ENCODE measurements at places on chromosomes 7 and 10.

DNA sequence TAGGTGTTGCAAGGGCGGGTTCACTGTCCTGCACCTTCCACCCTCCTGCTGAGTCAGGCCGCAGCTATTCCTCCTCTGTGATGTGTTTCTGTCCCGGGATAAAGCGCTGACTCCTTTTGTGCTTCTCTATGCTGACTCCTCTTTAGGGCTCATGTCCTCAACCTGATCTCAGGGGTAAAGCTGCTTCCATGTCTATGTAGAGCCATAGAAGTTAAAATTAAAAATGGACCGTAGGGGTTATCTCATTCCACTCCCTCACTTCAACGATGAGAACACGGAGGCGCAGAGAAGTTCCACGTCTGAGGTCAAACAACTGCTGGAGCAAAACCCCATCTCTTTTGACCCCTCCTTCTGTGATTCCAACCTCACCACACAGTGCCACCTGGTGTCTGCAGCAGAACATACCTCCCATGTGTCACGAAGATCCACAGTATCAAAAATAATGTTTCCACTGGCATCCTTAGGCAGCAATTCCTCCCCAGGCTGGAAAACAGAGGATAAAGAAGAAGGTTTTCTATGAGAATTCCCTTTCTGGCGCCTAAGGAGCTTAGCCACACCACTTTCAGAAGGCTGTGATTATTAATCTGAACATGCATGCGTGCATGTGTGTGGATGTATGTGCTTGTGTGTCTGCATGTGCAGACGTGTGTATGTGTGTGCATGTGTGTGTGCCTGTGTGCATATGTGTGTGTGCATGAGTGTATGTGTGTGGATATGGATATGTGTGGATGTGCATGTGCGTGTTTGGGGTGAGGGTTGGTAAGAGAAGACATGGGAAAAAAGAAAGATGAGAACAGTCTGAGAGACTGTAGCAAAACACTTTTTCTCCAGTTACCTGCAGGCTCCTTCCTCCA, 81.2 kb upstream of the UCN3 start:
- H3K4me1 ChIP-seq, result peaks cover 12% of the 10 kb centered on the region
- H3K36me3 ChIP-seq, result no peaks in the 10 kb centered on the region
- no peak overlapping the region for H3K4me3 ChIP-seq
- DNase-seq, result peak; percentile 37

DNA sequence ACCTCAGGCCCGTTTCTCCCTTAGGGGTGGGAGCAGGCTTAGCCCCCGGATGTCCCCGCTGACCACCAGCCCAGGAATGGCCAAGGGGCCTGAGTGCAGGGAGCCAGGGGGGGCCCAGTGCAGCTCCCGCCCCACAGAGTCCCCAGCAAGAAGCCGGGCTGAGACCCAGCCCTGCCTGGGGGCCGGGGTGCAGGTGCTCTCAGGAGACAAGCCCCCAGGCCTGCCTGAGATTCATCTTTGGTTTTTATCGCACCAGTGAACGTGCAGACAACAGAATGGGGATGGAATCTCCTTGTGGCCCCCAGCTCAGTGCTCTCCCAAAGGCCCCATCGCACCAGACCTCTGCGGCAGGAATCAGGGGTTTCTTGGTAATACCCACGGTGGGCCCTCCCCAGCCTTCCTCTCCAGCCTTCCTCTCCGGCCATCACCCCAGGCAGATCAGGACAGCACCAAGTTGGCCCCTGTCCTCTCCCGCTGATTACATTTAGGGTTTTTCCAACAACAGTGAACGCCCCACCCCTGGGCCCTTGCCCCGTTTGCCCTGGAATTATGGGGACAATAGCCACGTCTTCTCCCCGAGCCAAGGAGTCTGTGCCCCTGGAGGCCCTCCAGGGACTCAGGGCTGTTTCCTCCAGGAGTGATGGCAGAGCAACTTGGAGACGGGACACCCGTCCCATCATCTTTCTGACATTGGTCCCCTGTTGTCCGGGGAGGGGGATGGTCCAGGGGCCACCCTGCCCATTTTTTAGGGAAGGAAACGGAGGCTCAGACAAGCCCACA, 22.4 kb downstream of the ADAP1 start:
- peak overlapping the region; percentile 33 for H3K27ac ChIP-seq
- H3K4me1 ChIP-seq, result peaks cover 43% of the 10 kb centered on the region
- H3K4me3 ChIP-seq, result peak overlapping the region; percentile 4
- DNase-seq, result no peak
- peaks cover 54% of the 10 kb centered on the region for H3K36me3 ChIP-seq
- H3K27me3 ChIP-seq, result no peaks in the 10 kb centered on the region

- no peak for DNase-seq
- H3K36me3 ChIP-seq, result peaks cover 4% of the 10 kb centered on the region
- H3K27me3 ChIP-seq, result peaks cover 43% of the 10 kb centered on the region
- H3K27ac ChIP-seq, result no peak overlapping the region
- no peak overlapping the region for H3K4me3 ChIP-seq
Measured at GRCh38 chr7:29150856-29151255, 4.5 kb upstream of the CPVL start.

GRCh38 chr7:146321301-146321700, 204.7 kb downstream of the CNTNAP2 start:
- H3K4me1 ChIP-seq, result no peaks in the 10 kb centered on the region
- DNase-seq, result no peak
- no peak overlapping the region for H3K4me3 ChIP-seq
- no peaks in the 10 kb centered on the region for H3K36me3 ChIP-seq
- no peak overlapping the region for H3K27ac ChIP-seq
- no peaks in the 10 kb centered on the region for H3K27me3 ChIP-seq

DNA sequence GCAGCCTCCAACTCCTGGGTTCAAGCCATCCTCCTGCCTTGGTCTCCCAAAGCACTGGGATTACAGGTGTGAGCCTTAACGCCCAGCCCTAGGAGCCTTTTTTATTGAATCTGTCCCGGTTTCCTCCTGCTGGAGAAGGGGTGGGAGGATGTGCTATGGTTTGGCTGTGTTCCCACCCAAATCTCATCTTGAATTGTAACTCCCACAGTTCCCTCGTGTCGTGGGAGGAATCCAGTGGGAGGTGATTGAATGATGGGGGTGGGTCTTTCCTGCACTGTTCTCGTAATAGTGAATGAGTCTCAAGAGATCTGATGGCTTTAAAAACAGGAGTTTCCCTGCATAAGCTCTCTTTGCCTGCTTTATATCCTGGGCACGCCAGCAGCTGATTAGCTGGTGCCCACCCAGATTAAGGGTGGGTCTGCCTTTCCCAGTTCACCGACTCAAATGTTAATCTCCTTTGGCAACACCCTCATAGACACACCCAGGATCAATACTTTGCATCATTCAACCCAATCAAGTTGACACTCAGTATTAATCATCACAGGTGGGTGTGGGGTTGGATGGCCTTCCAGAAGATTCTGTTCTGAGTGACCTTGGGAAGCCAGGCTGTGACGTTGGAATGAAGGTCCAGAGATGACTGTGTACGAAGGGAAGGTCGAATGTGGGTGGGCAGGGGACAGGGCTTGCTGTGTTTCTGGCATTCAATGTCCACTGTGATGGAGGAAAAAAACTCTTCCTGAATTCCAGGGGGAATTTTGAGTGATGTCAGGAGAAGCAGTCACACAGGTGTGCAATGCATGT, 33.8 kb upstream of the CUX1 start:
- DNase-seq, result no peak
- H3K27me3 ChIP-seq, result no peaks in the 10 kb centered on the region
- H3K27ac ChIP-seq, result no peak overlapping the region
- no peaks in the 10 kb centered on the region for H3K36me3 ChIP-seq
- H3K4me3 ChIP-seq, result no peak overlapping the region

DNA sequence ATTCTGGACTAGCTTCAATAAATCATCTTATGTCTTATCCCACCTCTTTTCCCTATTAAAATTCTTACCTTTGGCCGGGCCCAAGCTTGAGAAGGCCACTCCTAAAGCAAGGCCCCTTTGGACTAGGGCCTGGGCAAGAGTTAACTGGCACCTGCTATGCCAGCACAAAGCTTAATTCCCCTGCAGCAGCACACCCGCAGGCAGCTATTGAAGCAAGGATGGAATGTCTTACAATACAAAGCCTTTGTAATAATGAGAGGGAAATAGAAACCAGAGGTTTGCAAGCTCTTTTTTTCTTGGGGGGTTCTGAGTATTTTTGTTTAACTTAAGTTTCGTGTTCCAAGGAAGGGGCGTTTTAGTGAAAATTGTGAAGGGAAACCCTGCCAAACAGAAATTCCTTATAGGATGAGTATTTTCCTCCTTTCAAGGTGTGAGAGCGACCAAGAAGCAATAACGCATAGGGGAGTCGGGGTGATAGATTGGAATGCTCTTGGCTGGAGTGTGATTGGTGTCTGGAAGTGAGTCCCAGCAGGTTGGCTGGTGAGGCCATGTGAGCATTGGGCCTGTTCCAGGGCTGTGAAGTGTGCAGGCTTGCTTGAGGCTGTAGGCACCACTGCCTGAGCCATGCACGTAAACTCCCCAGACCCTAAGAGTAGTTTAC, 148.5 kb downstream of the KIAA1217 start:
- H3K36me3 ChIP-seq, result no peaks in the 10 kb centered on the region
- H3K4me3 ChIP-seq, result no peak overlapping the region
- H3K27ac ChIP-seq, result no peak overlapping the region
- H3K4me1 ChIP-seq, result no peaks in the 10 kb centered on the region

GRCh38 chr10:88418871-88419270, 164.2 kb downstream of the RNLS start:
- no peak overlapping the region for H3K27ac ChIP-seq
- no peak overlapping the region for H3K4me3 ChIP-seq
- DNase-seq, result no peak
- no peaks in the 10 kb centered on the region for H3K27me3 ChIP-seq
- H3K4me1 ChIP-seq, result peaks cover 9% of the 10 kb centered on the region

- H3K27me3 ChIP-seq, result no peaks in the 10 kb centered on the region
- H3K4me3 ChIP-seq, result no peak overlapping the region
- H3K27ac ChIP-seq, result no peak overlapping the region
- no peak for DNase-seq
- H3K36me3 ChIP-seq, result peaks cover 8% of the 10 kb centered on the region
- H3K4me1 ChIP-seq, result peaks cover 3% of the 10 kb centered on the region
Measured at GRCh38 chr7:87361320-87361719, 15.9 kb downstream of the CROT start.

DNA sequence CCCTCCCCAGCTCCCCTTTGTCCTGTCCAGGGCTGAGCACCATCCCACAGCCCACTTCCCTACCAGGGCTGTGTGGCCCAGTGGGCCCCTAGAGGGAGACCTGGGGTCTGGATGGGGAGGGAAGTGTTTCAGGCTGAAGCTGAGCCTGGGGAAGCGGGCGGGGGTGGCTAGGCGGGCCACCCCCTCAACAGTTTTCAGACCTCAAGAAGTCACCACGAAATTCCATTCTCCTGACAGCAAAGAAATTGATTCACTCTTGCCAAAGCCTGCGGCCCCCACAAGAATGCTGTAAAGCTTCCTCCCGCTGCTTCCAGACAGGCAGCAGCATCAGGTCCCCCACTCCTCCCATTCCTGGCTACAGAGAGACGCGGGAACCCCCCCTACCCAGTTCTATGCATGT, 2.5 kb upstream of the LFNG start:
- no peak overlapping the region for H3K4me3 ChIP-seq
- H3K27ac ChIP-seq, result no peak overlapping the region
- peaks cover 47% of the 10 kb centered on the region for H3K4me1 ChIP-seq
- H3K27me3 ChIP-seq, result no peaks in the 10 kb centered on the region
- no peak for DNase-seq
- peaks cover 3% of the 10 kb centered on the region for H3K36me3 ChIP-seq

DNA sequence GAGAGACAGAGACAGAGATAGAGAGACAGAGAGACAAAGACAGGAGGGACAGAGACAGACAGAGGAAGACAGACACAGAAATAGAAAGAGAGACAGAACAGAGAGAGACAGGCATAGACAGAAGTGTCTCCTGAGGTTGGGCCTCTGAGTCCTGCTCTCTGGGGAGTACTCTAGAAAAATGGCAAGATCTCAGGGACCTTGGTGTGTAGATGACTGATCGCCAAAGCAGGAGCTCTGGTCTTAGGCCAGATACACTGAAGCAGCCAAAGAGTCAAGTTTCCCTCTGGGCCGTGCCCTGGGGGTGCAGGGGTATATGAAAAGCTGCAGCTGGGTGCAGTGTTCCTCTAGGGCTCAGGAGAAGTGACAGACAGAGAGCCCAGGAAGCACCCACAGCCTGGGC, 176.6 kb upstream of the TNS3 start:
- H3K27ac ChIP-seq, result no peak overlapping the region
- H3K4me3 ChIP-seq, result no peak overlapping the region
- peaks cover 5% of the 10 kb centered on the region for H3K27me3 ChIP-seq
- no peaks in the 10 kb centered on the region for H3K36me3 ChIP-seq

DNA sequence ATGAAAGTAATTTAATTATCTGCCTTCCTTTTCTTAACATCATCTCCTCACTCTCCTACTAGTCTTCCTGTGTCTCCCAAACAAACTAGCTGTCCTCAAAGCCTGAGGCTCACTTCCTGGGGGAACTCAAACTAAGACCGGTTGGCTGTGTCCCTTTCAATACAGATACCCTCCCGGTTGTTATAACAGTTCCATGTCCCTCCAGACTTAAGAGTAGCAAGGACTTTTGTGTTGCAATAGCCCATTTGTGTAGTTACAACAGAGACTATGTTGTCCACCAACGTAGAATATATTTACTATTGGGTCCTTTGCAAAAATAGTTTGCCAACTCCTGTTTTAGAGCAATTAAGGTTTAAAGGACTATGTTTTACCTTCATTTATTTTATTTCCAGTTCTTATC, 8.6 kb upstream of the TARP start:
- H3K27ac ChIP-seq, result no peak overlapping the region
- DNase-seq, result no peak
- H3K4me1 ChIP-seq, result no peaks in the 10 kb centered on the region
- H3K4me3 ChIP-seq, result no peak overlapping the region

DNA sequence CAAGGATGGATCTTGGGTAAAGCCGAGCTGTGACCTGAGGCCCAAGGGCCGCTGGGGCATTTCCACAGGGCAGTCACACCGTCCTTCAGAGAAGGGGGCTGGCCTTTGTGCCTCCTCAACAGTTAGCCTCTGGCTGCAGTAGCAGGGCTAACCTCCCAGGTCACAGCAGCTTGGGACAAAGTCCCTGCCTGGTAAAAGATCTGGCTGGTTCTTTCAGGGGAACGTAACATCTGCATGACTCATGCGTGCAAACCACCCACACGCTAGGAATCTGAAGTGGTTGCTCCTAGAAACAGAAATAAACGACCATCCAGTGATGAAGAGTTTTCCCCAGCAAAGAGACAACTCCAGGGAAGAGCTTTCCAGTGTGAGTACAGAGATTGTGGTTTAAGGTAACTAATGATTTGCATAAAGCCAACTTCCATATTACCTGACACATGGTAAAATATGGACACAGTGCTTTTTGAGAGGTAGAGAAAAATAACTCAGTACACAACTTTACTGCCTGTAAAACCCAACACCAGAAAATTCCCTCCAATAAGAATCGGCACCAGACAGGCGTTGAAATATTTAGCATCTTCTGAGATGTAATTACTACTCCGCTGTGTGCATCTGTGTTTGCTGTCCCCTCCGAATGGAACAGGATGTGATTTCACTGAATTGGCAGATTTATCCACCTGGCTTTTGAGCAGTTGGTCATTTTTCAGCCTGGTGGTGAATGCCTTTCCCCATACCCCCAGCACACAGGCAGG, 84.9 kb upstream of the ADRB1 start:
- no peak for DNase-seq
- H3K4me3 ChIP-seq, result peak overlapping the region; percentile 32
- H3K4me1 ChIP-seq, result peaks cover 21% of the 10 kb centered on the region
